ENCODE measurements at places on chromosomes 5 and 9. TPM values are rescaled to one million over a fixed set of nuclear protein-coding genes. Genes with fewer than 3 reads are reported as not detected.
A peak's percentile ranks its signal among the peaks of the same experiment; 100 is the strongest.

DNA sequence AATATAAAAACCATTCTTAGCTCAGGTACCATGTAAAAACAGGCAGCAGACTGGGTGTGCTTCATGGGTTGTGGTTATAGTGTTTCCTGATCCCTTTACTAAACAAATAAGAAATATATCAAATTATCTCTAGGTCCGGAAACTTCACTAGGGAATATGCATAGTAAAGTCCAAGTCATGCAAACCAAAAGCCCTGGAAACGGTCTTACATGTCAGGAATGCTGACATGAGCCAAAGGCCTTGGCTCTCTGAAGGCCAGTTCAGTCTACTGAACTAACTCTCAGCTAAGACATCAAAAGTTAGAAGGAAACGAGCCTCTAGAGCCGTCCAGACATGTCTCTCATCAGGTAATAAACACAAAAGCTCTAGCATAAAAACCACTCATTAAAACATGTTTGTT is 778.9 kb upstream of the ZNF608 start:
- no peak for DNase-seq
- H3K27me3 ChIP-seq: no peaks in the 10 kb centered on the region
- no peak overlapping the region for H3K27ac ChIP-seq
- no peak overlapping the region for H3K4me3 ChIP-seq

The MSMP gene
- total RNA-seq: 0.61 TPM

GRCh38 chr5:38642189-38642911 is 85.9 kb upstream of the LIFR start:
- no peak overlapping the region for H3K27ac ChIP-seq
- H3K4me1 ChIP-seq: no peaks in the 10 kb centered on the region
- no peak for DNase-seq
- H3K4me3 ChIP-seq: no peak overlapping the region

The LOX gene
- total RNA-seq: not detected

The DNM1 gene
- 0.29 TPM for total RNA-seq

- DNase-seq: no peak
- peaks cover 32% of the 10 kb centered on the region for H3K36me3 ChIP-seq
- H3K27me3 ChIP-seq: no peaks in the 10 kb centered on the region
- H3K4me1 ChIP-seq: peaks cover 60% of the 10 kb centered on the region
Measured at GRCh38 chr5:177313561-177314259, 2.0 kb upstream of the MXD3 start.

GRCh38 chr9:83062651-83063527 is at the start of gene RASEF:
Gene RASEF, minus strand, starts transcription at chr9:83063142. Its CDS starts 275 bp downstream, at chr9:83062867.
- DNase-seq: no peak
- H3K27ac ChIP-seq: no peak within 1 kb of the TSS
- H3K4me1 ChIP-seq: peaks cover 3% of the 10 kb centered on the region
- H3K4me3 ChIP-seq: peak within 1 kb of the TSS; percentile 48
- H3K27me3 ChIP-seq: peaks cover 43% of the 10 kb centered on the region

The PAIP2 gene
- 93.5 TPM for total RNA-seq

The C5orf58 gene
- total RNA-seq: not detected

DNA sequence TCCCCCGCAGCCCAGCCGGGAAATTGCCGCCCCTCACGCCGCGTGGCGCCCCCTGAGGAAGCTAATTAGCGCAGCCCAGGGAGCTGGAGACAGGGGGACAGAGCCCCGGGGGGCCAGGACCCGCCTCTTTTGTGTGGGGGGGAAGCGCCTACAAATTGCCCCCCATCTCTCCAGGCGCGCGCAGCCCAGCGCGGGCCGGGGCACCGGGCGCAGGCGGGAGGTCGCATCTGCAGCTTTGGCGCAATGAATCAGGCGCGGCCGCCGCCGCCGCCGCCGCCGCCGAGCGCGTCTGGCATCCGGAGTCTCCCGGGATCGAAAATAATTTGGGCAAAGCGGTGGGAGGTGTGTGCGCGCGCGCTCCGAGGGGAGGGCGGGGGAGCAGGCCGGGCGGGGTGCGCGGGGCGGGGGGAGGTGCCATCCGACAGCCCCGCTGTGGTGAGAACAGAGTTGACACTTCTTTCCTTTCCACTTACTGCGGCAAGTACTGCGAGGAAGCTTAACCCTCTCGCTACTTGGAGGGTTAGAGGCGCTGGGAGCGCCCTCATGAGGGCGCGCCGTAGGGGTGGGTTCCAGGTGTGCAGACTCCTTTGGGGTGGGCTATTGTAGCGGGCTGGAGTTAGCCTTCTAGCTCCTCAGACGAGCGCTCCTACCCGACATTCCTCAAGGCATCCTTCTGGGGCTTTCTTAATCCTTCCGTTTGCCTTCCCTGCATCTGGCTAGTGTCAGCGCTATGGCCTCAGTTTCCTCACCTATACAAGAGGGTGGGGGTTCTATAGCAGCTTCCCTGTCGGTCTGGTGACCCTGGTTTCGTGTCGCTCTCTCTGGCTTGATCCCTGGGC is 63.1 kb downstream of the CXXC5 start:
- peaks cover 15% of the 10 kb centered on the region for H3K27me3 ChIP-seq
- peak overlapping the region; percentile 64 for H3K4me3 ChIP-seq

- no peak for DNase-seq
- H3K36me3 ChIP-seq: no peaks in the 10 kb centered on the region
- no peaks in the 10 kb centered on the region for H3K4me1 ChIP-seq
- no peak overlapping the region for H3K27ac ChIP-seq
Measured at GRCh38 chr9:1461812-1462211, 411.7 kb downstream of the DMRT2 start.

GRCh38 chr5:73437101-73437776 is 11.3 kb downstream of the FOXD1 start:
- no peak for DNase-seq
- no peak overlapping the region for H3K27ac ChIP-seq
- peaks cover 76% of the 10 kb centered on the region for H3K27me3 ChIP-seq
- H3K4me1 ChIP-seq: peaks cover 2% of the 10 kb centered on the region
- H3K4me3 ChIP-seq: peak overlapping the region; percentile 25

GRCh38 chr9:94281101-94281500 is 22.0 kb downstream of the ZNF169 start:
- H3K27ac ChIP-seq: no peak overlapping the region
- H3K27me3 ChIP-seq: no peaks in the 10 kb centered on the region
- no peak for DNase-seq
- no peaks in the 10 kb centered on the region for H3K4me1 ChIP-seq

DNA sequence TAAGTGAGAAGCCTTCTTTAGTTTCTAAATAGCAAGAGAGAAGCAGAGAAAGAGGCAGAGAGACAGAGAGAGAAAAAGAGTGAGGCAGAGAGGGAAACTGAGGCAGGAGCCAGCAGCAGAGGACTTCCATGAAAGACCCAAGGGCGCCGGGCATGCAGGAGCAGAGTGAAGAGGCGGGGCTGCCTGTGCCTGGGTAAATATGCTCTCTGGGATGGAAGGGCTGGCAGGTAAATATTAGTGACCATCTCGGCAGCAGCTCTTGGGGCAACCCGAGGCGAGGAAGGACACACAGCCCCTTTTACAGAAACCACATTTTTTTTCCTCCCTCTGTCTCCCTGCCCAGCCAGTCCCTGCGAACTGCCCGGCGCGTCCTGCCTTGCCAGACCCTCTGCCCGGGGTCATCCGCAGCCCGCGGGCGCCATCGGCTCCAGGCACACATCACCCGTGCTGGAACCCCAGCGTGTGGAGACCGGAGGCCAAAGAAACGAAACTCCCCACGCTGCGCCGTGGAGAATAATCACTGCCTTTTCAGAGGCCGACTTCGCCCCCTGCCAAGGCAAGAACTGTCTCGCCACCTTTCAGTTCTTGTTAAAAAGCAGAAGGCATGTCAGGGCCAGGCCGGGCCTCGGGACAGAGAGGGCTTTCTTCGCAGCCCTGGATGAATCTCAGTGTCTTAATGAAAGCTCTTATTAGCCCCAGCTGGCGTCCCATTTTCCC is 61.3 kb downstream of the BOD1 start:
- no peaks in the 10 kb centered on the region for H3K4me1 ChIP-seq
- no peaks in the 10 kb centered on the region for H3K36me3 ChIP-seq
- H3K4me3 ChIP-seq: no peak overlapping the region

- H3K27me3 ChIP-seq: no peaks in the 10 kb centered on the region
- H3K4me3 ChIP-seq: no peak overlapping the region
- no peaks in the 10 kb centered on the region for H3K4me1 ChIP-seq
- H3K36me3 ChIP-seq: no peaks in the 10 kb centered on the region
Measured at GRCh38 chr9:13731637-13732036, 452.1 kb upstream of the MPDZ start.

- H3K4me3 ChIP-seq: no peak overlapping the region
- peaks cover 3% of the 10 kb centered on the region for H3K27me3 ChIP-seq
- H3K4me1 ChIP-seq: no peaks in the 10 kb centered on the region
- H3K27ac ChIP-seq: no peak overlapping the region
Measured at GRCh38 chr5:11013793-11014192, 252.8 kb upstream of the DAP start.

All from activated CD8-positive, alpha-beta T cell treated with anti-CD3 and anti-CD28 coated beads, Interleukin-2, amount 10 ng/mL, durations not matched to agents 7 days and 5 days (primary cell).